Endothelial cell of umbilical vein (primary cell): ENCODE measurements at places on chromosomes 12 and 14. TPM values are rescaled to one million over a fixed set of nuclear protein-coding genes. Genes with fewer than 3 reads are reported as not detected.

GRCh38 chr12:9786726-9787717 is 26.3 kb upstream of the CD69 start:
- no peak for DNase-seq

USP30 gene
- total RNA-seq = 12.9 and 14.2 TPM in 2 replicates

GRCh38 chr12:71892059-71892458 is 46.6 kb upstream of the TPH2 start:
- DNase-seq = peak; percentile 77

A2M gene
- 6.5 and 16.9 TPM in 2 replicates for total RNA-seq

- DNase-seq = no peak
Observed at GRCh38 chr14:46259536-46259935, 392.0 kb downstream of the RPL10L start.

GRCh38 chr12:81350309-81350708 is 272.4 kb downstream of the ACSS3 start:
- no peak for DNase-seq

GARIN6 gene
- total RNA-seq = not detected in 2 replicates

GRCh38 chr12:111066744-111067437 is 146.5 kb upstream of the MYL2 start:
- no peak for DNase-seq

DNA sequence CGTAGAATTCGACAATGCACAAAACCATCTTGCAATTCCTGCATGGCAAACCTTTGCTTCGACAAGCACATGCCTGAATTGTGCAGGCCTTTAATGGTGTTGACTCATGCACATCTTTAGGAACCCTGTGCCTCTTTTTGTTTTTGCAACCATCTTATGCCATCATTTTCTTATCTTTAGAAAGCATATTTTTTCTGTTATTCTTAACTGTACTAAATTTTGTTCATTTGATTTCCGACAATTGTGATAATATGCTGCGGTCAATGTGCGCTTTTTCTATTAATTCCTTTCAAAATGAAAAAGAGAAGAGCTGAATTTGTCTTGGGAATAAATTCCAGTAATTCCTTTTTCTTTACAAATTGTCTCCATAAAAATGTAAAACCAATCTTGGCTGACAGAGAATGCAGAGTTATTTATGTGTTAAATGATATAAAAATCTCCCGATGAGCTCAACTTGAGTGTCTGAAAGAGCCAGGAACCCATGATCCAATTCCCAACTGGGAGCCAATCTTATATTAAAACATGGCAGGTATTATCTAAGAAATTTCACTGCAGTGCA is 20.1 kb upstream of the CDK17 start:
- peak; percentile 96 for DNase-seq

DNA sequence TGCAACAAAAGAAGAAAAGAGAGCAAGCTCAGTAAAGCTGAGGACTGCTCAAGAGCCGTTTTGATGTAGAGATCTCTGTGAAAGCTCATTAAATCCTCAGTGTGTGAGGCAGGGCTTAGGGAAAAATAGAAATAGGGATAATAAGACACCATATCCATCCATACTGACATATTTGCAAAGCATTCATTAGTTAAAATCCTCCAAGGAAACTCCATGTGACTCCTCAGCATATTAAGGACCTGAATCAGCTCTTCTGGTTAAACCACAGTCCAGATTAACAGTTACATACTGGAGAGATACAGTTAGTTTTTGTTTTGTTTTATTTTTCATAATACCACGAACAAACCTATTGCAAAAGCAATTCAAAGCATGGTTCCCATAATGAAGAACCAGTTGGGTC is 288.2 kb downstream of the PAWR start:
- no peak for DNase-seq

DNA sequence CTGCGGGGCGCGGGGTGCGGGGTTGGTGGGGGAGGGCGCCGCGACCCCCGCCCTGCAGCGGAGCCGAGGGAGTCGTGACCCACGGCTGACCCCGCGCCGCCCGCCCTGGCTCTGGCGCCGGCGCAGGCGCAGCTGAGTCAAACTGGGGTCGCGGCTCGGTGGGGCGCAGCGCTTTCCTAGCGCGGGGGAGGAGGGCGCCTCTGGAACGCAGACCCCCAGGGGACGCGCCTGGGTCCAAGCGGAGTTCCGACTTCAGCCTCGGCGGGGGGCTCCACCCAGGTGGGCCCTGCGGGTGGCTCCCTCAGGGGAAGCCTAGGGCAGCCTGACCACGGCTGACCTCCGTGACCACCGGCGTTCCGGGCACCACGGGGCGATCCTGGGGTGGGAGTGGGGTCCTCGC is 467 bp upstream of the ANHX start:
- no peak for DNase-seq

NEDD1 gene
- total RNA-seq = 25.4 and 26.8 TPM in 2 replicates

- no peak for DNase-seq
Observed at GRCh38 chr12:50626026-50626425, 121.2 kb downstream of the DIP2B start.

ESPL1 gene
- 39.3 and 42.7 TPM in 2 replicates for total RNA-seq

CLEC9A gene
- total RNA-seq = not detected in 2 replicates

DNA sequence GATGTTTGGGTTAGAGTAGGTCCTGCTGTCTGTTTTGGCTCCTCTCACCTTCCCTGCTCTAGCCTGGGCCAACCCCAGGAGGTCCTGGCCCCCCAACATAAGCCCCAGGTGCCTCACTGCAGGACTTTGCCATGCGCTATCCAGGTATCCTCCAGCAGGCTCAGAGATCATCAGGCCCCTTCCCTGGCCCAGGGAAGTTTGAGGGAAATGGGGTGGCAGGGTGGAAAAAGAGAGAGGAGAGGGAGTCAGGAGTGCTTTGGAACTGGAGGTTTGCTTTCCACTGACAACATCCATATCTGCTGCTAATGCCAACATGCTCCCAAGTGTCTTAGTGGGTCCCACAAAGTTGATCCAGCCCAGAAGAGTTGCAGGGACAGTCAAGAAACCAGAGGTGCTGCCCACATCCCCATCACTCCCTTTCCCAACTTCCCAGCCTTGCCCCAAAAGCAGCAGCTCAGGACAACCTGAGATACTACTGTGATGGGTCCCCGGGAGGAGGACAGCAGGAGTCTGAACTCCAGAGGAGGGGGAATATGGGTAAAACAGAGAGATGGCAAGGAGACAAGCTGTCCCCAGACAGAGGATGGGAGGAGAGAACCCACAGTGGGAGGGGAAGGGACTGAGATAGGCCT is 677 bp downstream of the TNS2 start:
- peak; percentile 28 for DNase-seq
